ENCODE measurements at places on chromosomes 12 and 14.

GRCh38 chr12:52952076-52952801 lies 3.3 kb downstream of the KRT18 start:
- DNase-seq: no peak

GRCh38 chr14:34646570-34647255 lies 16.8 kb upstream of the SNX6 start:
- no peak for DNase-seq

DNA sequence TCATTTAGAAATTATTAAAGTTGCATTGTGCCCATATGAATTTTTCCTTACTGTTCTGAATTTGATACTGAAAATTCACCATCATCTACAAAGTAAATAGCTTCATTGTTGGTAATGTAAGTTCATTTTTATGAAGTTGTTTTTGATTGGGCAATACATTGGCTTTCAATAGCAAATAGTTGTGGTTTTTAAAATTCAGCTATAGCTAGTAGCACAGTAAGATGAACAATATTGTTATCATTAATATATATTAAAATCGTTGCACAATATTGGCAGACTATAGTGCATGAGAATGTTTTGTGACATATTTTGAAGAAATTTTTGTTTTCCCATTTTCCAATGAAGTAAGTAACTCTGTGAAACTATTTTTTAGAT lies 575.0 kb downstream of the PRKD1 start:
- no peak for DNase-seq

DNA sequence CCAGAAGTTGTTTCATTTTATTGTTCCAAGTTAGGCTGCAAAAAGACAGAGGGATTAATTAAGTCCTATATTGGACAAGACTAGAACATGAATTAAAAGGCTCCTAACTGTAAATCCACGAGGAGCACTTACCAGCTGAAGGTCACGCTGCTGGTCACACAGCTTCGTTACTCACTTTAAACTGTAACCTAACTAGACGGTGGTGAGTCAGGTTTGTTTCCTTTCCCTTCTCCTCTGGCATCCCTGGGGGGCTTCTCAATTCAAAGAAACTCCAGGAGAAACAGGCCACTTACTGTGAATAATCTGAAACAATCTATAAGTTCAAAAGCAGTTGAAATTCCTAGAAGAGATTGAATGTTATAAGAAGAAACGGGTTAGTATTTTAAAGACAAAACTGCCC lies 331.4 kb downstream of the BCAT1 start:
- DNase-seq: no peak

- DNase-seq: no peak
Measured at GRCh38 chr14:55279384-55279783, 8.2 kb downstream of the FBXO34 start.
